ENCODE measurements at places on chromosomes 1 and 21.

- no peak for DNase-seq
Measured at GRCh38 chr1:3529099-3529729, 74.7 kb downstream of the ARHGEF16 start.

DNA sequence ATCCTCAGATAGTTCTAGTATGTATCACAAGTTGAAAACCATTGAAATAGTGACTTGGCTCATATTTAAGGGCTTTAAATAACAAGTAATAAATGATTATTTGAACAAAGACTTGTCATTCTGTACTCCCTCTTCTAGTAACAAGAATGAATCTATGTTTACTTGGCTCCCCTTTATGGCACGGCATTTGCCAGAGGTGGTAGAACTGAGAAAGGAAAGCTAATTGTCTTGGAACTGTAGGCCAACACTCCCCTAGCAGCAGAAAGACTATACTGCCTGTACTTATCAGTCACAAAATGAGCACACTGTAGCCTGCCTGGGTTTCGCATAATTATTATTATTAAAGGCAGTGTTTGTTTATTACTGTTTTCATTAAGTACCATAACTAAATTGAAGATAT, 29.6 kb upstream of the SMYD2 start:
- DNase-seq = no peak

DNA sequence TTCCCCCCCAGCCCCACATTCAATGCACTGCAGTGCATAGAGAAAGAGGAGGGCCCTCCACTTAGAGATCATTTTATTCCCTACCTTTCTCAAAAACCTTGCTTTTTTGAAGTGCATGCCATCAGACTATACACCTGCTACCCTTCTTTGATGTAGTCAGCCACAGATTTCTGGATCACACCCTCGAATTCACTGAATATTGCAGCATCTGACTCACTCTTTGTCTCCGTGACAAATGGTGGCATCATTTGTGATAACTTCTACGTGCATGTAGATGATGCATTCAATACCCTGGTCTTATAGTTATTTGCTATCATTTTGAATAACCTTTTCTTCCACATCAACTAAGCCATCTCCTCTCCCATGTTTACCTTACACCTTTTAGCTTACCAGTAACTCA, 310.3 kb upstream of the SGIP1 start:
- no peak for DNase-seq

DNA sequence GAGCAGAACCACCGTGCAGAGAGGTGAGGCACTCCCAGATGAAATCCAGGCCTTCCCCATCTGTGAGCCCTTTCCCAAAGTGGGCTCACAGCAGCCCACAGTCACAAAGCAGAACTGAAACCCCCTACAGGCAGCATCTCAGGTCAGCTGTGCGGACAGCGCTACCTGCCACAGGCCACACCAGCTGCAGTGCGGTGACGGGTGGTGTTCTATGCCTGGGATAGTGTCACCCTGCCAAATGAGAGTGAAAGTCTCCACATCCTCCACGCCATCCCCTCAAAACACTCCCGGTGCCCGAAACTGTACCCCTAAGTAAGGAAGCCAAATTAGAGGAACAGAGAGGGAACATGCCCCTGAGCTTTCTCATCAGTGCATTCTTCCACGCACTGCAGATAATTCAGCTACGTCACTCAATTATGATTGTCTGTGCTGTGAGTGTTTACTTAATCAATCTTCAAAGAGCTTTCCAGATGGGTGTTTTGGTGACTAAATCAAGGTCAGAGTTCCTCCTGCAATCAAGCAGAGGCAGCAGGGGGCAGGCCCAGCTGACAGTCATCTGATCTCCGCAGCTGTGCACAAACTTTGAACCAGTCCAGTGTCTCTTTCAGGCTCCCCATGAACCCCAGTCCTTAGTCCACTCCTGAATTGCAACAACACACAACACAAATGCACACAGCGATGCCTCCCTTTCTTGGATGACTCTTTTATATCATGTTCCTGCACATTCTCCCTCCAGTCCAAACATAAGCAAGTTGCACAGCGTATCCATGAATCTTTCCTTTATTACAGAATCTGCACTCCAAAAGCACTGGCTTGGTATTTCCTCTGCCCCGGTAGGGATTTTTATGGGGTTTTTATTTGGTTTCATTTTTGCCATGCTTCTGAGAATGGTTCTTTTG, 150.0 kb downstream of the TOMM20 start:
- DNase-seq = peak; percentile 89

DNA sequence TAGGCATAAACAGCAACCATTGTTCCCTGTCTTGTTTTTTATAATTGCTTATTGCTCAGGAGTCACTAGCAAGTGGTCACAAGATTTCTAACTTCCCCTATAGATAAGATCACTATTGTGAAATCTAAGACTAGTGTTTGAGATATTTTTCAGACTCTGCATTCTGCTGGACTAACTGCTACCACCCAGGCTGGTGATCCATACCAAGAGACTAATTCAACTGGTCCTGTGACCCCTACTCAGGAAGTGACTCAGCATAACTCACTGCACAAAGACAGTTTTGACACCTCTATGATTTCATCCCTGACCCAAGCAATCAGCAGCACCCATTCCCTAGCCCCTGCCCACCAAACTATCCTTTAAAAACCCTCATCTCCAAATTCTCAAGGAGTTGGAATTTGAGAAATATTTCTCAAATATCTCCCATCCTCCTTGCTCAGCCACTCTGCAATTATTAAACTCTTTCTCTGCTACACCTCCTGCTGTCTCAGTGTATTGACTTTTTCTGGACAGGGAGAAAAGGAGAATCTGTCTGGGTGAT, 52.7 kb downstream of the TRIM33 start:
- DNase-seq = peak; percentile 84

DNA sequence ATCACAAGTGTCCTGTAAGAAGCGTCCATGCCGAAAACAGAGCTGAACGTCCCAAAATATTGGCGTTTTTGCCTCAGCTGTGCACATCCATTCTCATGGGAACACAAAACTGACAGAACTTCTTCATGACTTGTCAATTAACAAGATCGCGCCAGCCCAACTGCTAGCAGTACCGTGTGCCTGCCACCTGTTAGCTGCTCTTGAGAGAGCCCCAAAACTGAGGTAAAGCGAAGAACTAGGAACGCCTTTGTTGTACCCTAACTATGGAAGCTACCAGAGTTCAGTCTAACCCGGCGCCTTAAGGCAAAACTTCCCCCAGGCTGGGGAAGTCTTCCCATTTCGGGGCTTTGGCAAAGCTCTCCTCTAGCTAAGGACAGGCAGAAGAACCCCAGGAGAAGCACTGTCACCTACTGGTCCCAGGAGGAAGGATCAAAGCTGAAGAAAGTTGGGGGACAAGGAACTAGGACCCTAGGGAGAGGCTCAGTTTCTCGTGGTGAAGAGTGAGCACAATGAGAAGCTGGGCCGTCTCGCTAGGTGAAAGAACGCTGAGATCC, 719 bp downstream of the EYA3 start:
- peak; percentile 9 for DNase-seq

DNA sequence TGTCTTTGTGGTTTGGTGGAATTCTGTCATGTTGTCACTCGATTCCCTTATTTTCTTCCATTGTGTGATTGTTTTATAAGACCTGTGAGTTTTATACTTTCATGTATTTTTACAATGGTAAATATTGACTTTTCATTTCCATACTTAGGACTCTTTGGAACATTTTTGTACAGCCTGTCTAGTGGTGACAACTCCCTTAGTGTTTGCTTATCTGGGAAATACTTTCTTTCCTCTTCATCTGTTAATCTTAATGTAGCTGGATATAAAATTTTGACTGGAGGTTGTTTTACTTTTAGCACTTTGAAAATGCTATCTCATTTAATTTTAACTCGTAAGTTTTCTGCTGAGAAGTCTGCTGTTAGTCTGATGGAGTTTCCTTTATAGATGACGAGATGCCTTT, 310.5 kb downstream of the NUF2 start:
- DNase-seq = no peak

GRCh38 chr1:218874313-218874712, 299.4 kb upstream of the LYPLAL1 start:
- peak; percentile 94 for DNase-seq

GRCh38 chr1:190754666-190755065, 277.0 kb upstream of the BRINP3 start:
- peak; percentile 40 for DNase-seq

DNA sequence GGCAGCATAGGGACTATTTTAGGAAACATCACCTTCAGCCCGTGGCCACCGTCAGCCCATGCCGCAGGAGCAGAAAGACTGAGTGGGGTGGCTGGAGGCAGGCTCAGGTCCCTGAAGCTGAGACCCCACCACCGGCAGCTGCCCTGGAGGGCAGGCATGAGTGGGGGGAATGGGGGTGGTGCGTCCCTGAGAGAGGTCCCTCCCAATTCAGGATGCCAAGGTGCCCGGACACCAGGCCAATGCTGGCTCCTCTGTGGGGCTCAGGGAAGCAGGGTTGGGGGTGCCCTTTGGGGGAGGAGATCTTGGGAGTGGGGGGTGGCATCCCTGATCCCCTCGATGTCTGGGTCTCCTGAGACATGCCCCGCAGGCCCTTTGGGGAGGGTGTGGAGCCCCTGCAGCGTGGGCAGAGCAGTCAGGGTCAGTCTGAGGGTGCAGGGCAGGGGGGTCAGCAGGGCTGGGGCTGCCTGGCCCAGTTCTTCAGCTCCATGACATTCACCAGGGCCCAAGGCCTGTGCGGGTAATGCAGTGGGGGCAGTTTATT, 998 bp upstream of the TTC34 start:
- no peak for DNase-seq

All from astrocyte (in vitro differentiated cells and primary cell).